ENCODE measurements at places on chromosomes 5 and 9.

DNA sequence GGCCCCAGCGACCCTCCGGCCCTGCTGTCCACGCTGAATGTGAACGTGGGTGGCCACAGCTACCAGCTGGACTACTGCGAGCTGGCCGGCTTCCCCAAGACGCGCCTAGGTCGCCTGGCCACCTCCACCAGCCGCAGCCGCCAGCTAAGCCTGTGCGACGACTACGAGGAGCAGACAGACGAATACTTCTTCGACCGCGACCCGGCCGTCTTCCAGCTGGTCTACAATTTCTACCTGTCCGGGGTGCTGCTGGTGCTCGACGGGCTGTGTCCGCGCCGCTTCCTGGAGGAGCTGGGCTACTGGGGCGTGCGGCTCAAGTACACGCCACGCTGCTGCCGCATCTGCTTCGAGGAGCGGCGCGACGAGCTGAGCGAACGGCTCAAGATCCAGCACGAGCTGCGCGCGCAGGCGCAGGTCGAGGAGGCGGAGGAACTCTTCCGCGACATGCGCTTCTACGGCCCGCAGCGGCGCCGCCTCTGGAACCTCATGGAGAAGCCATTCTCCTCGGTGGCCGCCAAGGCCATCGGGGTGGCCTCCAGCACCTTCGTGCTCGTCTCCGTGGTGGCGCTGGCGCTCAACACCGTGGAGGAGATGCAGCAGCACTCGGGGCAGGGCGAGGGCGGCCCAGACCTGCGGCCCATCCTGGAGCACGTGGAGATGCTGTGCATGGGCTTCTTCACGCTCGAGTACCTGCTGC lies 839 bp downstream of the KCNV2 start:
- no peak for DNase-seq

- DNase-seq = no peak
Observed at GRCh38 chr9:83477120-83477519, 61.1 kb downstream of the FRMD3 start.

DNA sequence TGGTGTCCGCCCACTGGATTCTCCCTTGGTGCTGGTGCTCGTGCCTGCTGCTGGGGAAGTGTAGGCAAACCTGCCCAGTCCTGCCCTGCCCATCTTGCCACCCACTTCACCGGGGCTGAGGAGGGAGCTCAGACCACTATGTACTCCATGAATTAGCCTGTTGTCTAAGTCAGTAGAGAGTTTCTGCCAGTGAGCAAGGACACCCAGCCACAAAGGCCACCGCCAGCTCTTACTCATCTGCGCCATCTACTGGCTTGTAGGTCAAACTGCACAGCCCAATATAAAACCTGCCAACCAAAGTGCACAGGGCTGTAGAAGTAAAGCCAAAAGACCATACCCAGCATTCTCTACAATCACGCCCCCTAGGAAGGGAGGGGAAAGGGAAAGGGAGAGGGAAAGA lies 102.3 kb downstream of the GLIS3 start:
- DNase-seq = no peak

DNA sequence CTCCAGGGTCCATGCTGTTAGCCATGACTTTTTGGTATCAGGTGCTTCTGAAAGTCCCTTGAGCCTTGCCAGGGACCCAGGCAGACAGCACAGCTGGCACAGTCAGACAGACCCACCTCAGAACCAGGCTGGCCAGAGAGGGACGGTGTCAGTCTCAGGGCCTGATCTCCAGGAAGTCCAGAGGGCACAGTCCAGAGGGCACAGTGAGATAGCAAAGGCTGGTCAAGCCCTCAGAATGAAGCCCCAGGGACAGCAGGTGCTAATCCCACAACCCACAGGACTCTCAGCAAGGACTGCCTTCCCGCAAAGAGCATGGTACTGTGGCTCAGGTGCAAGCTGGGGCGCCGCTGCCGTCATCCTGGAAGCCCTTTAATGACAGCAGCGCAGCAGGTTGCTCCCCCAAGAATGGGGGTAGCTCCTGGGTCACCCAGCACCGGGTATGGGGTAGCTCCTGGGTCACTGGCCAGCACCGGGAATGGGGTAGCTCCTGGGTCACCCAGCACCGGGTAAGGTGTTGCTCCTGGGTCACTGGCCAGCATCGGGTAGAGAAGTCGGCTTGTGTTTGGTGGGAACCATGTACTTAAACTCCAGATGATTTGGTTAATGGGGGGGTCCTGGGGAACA lies 105.6 kb upstream of the PHYKPL start:
- no peak for DNase-seq

- DNase-seq = no peak
Observed at GRCh38 chr5:22521521-22521920, 331.6 kb downstream of the CDH12 start.

GRCh38 chr9:16626577-16627130 lies 243.8 kb downstream of the BNC2 start:
- DNase-seq = peak; percentile 73

GRCh38 chr9:120514405-120514804 lies 65.6 kb downstream of the CDK5RAP2 start:
- DNase-seq = no peak

- no peak for DNase-seq
Observed at GRCh38 chr9:132059361-132059760, 20.3 kb downstream of the MED27 start.

DNA sequence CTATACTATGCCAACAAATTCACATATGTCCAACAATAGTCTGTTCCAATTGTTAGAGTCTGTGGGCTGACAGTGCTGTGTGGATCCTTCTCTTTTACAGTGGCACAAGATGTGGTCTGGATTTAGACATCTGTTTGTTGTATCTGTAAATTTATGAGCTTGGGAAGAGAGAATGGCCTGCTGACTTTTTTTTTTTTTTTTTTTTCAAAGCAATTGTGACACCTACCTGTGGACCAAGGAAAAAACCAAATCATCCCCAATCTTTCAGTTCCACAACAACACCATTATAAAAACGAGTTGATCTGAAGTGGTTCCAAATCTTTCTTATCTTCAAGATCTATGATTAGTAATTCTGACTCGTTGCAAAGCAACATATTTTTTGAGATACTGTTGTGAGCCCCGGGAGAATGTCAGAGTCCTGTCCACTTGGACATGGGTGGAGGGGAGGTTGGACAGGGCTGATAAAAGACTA lies 4.9 kb downstream of the IRX2 start:
- DNase-seq = no peak

DNA sequence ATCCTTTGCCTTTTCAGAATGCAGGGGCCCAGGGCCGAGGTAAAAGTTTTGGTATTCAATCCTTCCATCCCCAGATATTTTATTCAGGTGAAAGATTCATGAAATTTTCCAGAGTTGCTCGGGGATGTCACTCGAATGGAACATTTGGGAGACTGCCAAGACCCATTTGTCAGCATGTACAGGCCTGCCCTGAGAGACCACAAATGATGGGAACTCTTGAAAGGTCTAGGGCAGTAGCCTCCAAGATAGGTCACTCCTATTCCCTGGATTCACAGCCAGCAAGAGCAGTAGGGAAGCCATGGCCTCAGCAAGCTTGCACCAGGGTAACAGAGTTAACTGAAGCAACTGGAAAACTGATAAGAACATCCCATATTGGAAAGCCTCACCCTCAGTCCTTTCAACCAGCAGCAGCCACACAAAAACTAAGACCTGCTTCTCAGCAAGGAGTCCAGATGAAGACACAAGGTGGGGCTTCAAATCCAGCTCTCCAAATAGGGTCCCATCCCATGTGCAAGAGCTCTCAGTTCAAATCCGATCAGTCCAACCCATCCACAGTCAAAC lies 12.5 kb downstream of the CARD6 start:
- no peak for DNase-seq

GRCh38 chr9:137176302-137177182 lies 4.7 kb upstream of the TMEM210 start:
- DNase-seq = peak; percentile 66

GRCh38 chr5:169303119-169303515 lies 2.2 kb upstream of the SLIT3 start:
- DNase-seq = no peak

- DNase-seq = peak; percentile 91
Observed at GRCh38 chr5:172412724-172413286, 41.5 kb downstream of the SH3PXD2B start.

- DNase-seq = peak; percentile 42
Observed at GRCh38 chr5:10671041-10672008, 89.7 kb downstream of the DAP start.

GRCh38 chr9:111871499-111871855 lies 25.1 kb upstream of the UGCG start:
- no peak for DNase-seq

GRCh38 chr9:31089549-31090221 lies 1294.8 kb upstream of the ACO1 start:
- no peak for DNase-seq

GRCh38 chr5:154071799-154072413 lies 33.1 kb downstream of the MFAP3 start:
- DNase-seq = no peak

DNA sequence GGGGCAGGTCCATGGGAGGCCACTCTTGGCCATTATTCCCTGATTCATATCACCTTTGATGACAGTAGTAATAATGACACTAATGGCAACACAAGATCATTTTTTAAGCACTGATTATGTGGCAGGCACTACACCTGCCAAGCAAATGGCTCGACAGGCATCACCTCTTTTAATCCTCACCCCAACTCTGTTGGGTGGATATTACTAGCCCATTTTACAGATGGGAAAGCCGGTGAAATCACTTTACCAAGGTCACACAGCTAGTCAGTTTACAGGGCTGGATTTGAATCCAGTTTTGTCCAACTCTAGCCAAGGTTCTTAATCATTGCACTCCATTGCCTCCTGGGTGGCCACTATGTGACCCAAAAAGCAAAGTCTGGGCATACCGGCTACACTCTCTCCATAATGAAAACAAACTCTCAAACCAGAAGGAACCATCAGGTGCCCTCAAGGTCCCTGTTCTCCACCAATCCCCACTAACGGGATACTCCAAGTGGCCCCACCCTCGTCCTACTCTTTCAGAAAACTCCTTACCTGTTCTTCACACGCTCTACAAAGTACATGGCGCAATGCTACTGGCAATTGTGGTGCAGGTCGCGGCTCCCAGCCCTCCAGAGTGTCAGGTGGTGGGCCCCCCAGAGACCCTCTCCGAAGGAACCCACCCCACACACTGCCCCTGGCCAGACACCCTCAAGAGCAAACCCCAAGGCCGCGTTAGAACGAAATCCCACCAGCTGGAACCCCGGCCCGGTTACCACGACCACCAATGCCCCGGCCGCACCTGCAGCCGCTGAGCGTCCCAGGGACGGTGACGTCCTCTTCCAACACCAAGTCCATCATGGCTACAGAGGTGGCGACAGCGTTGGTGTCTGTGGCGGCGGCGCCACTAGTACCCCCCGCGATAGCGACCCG lies 572 bp downstream of the CDK5RAP2 start:
- peak; percentile 25 for DNase-seq

DNA sequence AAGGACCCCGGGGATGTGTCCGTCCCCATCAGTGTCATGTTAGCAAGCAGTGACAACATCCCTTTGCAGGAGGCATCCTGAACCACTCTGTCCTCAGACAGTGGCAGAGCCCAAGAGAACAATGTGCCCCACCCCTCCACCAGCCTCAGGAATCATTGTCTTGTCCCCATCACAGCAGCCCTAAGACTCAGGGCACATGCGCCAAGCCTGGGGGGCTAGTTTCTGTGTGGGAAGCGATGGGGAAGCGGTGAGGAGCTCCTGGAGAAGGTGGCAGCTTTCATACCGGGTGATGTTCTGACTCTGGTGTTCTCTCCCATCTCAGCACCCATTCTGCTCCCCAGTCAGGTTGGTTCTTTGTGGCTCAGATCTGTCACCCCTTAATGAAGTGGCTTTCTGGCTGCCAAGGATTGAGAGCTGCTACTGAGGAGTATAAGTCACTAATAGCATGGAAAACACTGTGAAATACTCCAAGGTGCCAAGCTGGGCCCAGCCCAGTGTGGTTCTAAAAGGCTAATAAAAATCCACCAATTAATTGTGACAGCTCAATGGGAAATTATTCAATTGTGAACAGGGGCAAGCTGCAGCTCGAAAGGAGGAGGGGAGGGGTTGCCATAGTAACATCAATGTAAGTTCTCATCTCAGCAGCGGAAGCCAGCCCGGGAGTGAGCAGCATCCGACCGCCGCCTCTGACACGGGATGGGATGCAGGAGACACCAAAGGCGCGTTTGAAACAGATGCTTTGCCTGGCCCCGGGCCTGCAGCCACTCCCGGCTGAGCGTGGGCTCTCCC lies 4.7 kb downstream of the QRFP start:
- no peak for DNase-seq

GRCh38 chr9:114002271-114002985 lies 75.7 kb downstream of the AMBP start:
- DNase-seq = no peak

DNA sequence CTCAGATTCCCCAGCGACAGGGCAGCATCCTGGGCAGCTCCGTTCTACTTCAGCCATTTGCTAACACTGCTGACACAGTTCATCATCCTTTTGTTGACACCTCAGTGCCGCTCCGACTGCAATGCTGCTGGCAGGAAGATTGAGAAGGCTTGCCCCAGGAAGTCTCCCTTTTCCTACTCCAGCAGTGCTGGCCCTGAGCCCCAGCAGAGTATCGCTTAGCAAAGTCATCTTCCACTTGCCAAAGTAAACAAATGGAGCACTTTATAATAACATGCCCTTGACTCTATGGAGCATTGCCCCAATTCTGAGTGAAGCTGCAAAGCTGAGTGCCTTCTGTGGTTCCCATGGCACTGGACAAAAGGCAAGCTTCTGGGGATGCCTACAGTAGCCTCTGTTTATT lies 32.2 kb downstream of the PRLR start:
- DNase-seq = peak; percentile 46

- DNase-seq = no peak
Observed at GRCh38 chr9:109542922-109543321, 44.8 kb upstream of the PTPN3 start.

DNA sequence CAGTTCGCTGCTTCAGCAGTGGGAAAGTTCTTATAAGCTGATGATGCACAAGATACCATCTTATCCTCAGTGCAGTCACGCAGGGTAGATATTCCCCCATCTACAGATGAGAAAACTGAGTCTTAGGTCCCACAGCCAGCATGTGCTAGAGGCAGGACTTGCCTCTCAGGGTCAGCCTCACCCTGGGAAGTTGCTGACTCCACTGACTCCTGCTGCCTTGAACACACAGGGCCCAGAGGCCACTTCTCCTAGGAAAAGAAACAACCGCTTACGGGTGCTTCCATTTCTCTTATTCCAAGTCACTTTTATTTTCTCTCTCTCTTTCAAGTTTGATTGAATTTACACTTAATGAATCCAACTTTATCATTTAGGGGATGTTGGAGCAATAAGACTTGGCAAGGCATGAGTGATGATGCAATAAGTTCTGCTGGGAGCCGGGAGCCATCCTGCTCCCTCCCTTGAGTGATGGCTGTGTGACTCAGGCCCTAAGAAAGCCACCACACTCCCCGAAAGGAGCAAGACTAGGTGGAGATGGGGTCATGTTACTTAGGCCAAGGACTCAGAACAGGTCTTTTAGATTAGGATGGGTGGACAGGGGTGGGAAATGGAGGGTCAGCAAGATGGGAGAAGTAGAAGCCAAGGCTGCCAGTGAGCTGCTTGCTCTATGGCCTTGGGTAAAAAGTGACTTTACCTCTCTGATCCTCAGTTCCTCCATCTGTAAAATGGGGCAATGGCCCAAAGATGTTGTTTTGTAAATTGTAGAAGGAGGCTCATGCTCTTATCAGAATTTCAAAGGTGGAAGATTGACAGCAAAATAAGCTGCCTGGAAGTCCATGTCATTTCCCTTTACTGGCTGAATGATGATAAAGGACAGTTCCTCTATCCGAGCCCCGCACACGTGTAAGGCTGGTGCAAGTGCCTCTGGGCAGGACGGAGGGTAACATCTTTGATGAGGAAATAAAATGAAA lies 67.4 kb upstream of the ZNF618 start:
- DNase-seq = peak; percentile 84

Measured in AG08395 (cell line).